ENCODE measurements at places on chromosomes 1 and 21.

DNA sequence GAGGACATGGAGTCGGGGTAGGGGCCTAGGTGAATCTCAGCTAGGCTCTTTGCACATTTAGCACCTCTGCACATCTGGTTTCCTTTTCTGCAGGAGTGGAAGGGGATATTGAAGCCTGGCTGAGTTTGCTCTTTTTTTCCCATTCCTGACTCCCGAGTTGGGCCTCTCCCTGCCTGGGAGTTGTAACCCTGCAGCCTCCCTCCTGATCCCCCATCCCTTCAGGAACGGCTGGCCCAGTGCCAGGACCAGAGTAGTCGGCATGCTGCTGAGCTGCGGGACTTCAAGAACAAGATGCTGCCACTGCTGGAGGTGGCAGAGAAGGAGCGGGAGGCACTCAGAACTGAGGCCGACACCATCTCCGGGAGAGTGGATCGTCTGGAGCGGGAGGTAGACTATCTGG lies 836 bp downstream of the OLFML3 start:
- DNase-seq, result no peak

GRCh38 chr1:240027059-240027462 lies 64.6 kb upstream of the FMN2 start:
- DNase-seq, result no peak

- no peak for DNase-seq
Measured at GRCh38 chr1:220699044-220699443, 8.9 kb downstream of the C1orf115 start.

GRCh38 chr1:155339515-155340097 lies 18.9 kb downstream of the RUSC1 start:
- no peak for DNase-seq

DNA sequence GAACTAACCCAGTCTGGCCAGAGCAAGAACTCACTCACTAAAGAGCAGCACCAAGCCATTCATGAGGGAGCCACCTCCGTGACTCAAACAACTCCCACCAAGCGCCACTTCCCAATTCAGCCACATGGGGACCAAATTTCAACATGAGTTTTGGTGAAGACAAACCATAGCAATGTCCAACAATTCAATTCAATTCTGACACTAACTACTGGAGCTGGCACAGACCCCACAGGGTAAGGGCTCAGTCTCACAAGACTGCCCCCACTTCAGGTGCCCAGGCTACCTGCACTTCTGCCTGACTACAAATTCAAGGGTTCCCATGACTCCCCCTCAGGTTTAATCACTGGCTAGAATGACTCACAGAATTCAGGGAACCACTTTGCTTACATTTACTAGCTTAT lies 48.8 kb upstream of the RAP1A start:
- DNase-seq, result peak; percentile 53

- no peak for DNase-seq
Measured at GRCh38 chr1:243663651-243664050, 186.4 kb downstream of the AKT3 start.

- no peak for DNase-seq
Measured at GRCh38 chr1:208525417-208525816, 281.2 kb upstream of the PLXNA2 start.

All from activated T-cell treated with anti-CD3 and anti-CD28 coated beads, Interleukin-2, amount 50 U/mL, for 24 hours (primary cell).